ENCODE measurements at places on chromosomes 13 and 19.
A peak's percentile ranks its signal among the peaks of the same experiment; 100 is the strongest.

- DNase-seq = peak; percentile 86
These were observed 6.0 kb downstream of the EHD2 start for GRCh38 chr19:47719047-47719859.

DNA sequence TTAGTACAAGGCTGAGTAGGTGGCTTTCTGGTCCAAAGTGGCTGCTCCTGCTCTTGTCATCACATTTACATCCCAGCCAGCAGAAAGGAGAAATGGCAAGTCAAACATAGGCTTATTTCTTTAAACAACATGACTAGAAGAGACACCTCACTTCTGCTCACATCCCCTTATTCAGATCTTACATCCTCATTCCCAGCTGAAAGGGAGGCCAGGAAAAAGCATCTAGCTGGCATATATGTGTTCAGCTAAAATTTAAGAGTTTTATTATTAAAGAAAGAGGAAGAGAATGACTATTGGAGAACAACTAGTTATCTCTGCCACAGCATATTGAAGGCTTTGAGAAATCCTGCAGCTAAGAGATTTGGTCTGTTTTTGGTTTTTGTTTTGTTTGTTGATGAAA lies 34.1 kb downstream of the RGCC start:
- DNase-seq = no peak

- DNase-seq = peak; percentile 5
These were observed 2193.1 kb downstream of the PCDH9 start for GRCh38 chr13:65036999-65037398.

GRCh38 chr13:73259061-73260017 lies 200.5 kb downstream of the KLF5 start:
- DNase-seq = no peak

GRCh38 chr13:69616396-69616795 lies 491.2 kb upstream of the ATXN8OS start:
- DNase-seq = no peak

- DNase-seq = no peak
These were observed 19.5 kb downstream of the SHC2 start for GRCh38 chr19:441213-441836.

GRCh38 chr19:53333463-53334449 lies at the start of gene ZNF845:
TSS of gene ZNF845 (plus strand) at chr19:53333749. CDS start at chr19:53341308, 7,559 bp downstream.
- peak; percentile 87 for DNase-seq

DNA sequence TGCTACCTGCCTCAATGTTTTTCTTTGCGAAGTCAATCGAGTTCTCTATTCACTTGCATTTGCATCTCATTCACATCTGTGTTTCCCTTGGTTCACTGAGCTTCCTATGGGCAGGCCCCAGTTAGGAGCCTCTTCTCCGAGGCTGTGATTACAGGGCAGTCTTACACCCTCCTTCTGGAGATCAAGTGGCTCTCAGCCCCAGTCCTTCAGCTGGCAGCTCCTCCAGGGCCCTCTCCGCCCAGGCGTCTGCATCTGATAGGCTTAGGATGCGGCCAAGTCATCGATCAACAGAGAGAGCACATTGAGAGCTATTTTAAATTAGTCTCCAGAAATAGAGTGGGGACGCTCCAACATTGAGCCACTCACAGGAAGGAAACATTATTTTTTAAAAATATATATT lies 44.2 kb downstream of the MBNL2 start:
- no peak for DNase-seq

DNA sequence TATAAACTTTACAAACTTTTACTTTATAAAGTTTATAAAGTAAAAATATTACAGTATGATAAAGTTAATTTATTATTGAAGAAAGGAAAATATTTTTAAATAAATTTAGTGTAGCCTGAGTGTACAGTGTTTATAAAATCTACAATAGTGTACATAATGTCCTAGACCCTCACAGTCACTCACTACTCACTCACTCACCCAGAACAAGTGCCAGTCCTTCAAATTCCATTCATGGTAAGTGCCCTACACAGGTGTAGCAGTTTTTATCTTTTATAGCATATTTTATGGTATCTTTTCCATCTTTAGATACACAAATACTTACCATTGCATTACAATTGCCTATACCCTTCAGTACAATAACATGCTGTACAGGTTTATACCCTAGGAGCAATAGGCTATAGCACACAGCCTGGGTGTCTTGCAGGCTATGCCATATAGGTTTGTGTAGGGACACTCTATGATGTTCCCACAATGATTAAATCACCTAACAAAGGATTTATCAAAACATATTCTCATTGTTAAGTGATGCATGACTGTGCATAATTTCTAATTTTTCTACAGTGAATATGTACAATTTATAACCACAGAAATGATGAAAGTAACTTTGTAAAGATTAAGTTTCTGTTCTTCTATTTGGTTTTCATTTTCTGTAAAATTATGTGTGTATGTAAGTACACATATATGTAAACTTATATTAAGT lies 98.0 kb downstream of the SPRY2 start:
- DNase-seq = no peak

GRCh38 chr13:75360170-75360569 lies 121.8 kb downstream of the TBC1D4 start:
- DNase-seq = no peak

- no peak for DNase-seq
These were observed 22.5 kb downstream of the CAB39L start for GRCh38 chr13:49421391-49421790.

DNA sequence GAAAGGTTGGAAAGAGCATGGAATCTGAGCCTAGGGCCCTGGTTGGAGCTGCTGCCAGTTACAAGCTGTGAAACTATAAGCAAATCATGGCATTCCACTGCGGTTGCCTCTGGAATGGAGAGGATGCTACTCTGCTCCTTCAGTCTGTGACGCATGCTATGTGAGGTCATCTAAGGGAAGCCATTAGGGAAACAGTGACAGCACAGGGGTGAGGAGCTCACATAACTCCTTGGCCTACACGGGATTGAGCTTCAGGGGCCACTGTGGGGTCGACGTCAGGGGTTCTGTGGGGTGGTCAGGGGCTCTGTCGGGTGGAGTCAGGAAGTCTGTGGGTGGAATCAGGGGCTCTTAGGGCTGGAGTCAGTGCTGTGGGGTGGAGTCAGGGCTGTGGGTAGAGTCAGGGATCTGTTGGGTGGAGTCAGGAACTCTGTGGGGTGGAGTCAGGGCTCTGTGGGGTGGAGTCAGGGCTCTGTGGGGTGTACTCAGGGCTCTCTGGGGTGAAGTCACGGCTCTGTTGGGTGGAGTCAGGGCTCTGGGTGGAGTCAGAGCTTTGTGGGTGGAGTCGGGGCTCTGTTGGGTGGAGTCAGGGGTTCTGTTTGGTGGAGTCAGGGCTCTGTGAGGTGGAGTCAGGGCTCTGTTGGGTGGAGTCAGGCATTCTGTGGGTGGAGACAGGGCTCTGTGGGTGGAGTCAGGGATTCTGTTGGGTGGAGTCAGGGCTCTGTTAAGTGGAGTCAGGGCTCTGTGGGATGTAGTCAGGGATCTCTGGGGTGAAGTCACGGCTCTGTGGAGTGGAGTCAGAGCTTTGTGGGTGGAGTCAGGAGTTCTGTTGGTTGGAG lies 35.8 kb upstream of the MEDAG start:
- DNase-seq = peak; percentile 78

DNA sequence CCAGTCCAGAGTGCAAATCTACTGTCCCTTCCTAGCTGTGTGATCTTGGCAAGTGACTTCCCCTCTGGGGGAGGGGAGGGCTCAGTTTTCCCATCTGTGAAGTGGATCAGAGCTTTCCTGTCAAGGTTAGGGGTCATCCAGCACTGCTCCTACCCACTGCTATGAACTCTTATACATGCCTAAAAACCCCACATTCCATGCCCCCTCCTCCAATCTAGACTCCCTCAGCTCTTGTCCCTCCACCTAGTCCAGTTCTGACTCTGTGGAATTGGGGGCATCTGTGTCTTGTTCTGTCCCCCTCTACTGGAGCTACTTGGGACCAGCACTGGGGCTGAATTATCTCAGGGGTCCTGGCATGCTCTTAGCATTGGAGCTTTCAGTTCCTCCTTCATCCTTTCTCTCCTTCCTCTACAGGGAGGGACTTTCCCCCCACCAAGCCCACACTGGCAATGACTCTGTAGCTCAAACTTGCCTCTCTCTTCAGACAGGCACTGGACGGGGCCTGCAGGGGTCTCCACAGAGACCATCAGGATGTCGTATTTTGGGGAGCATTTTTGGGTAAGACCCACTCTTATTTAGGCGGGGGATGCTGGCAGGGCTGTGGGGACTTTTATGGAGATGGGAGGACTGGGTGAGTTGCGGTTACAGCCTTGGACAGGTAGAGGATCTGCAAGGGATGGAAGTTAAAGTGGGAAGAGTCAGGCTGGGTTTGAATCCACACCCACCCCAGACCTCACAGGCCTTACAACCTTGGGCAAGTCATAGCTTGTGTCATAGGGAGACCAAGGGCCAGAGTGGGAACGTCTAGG lies 3.6 kb downstream of the FCHO1 start:
- DNase-seq = no peak

GRCh38 chr19:28221736-28222135 lies 991.2 kb downstream of the UQCRFS1 start:
- DNase-seq = no peak

- DNase-seq = no peak
These were observed at the start of gene ELAVL3 for GRCh38 chr19:11480715-11481533. TSS of gene ELAVL3 (minus strand) at chr19:11481046. CDS start at chr19:11480608, 438 bp downstream.

DNA sequence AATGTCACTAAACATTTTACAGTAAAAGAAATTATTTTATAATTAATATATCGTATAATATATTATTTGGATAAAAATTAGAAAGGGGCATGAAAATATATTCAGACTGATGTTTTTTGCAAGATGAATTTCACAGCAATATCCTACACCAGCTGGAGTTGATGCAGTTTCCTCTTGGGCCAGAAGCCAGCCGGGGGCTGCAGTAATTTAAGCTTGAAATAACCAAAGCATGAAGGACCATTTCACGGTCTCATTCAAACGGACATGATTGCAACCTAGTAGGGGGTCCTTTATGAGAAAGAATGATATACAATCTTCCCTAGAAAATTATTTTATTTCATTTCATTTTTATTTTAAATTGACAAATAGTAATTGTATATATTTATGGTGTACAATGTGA lies 797.2 kb upstream of the PCDH9 start:
- DNase-seq = no peak

DNA sequence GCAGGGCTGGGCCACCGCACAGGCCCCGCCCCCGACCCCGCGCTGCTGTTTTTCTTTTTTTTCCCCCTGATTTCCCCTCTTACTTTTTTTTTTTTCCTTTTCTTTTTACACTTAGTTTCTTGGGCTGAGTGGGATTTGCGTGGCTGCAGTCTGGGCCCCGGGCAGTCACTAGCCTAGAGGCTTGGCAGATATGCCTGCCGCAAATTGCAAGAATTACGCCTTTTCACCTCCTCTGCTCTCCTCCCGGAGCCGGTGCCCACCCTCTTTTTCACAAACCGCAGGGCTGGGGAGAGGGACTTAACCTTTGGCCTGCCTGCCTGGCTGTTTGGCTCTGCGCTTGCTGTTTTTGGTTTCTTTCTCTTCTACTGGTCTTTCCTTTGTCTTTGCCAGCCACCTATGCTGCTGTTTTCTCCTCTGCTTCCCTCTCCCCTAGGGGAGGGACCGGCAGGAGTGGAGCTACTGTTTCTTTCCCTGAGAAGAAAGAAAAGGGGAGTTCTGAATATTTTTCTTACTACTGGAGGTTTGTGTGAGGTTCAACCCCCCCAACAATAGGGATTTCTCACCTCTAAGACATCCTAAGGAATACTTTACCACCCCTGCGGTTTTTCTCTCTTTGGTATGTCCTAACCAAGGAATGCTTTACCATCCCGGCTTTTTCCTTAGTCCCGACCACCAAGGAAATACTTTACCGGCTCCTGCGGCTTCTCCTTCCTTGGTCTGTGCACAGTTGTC lies 11.0 kb downstream of the ZNF552 start:
- peak; percentile 48 for DNase-seq

- peak; percentile 59 for DNase-seq
These were observed 16.4 kb downstream of the ZNF574 start for GRCh38 chr19:42092350-42092749.

DNA sequence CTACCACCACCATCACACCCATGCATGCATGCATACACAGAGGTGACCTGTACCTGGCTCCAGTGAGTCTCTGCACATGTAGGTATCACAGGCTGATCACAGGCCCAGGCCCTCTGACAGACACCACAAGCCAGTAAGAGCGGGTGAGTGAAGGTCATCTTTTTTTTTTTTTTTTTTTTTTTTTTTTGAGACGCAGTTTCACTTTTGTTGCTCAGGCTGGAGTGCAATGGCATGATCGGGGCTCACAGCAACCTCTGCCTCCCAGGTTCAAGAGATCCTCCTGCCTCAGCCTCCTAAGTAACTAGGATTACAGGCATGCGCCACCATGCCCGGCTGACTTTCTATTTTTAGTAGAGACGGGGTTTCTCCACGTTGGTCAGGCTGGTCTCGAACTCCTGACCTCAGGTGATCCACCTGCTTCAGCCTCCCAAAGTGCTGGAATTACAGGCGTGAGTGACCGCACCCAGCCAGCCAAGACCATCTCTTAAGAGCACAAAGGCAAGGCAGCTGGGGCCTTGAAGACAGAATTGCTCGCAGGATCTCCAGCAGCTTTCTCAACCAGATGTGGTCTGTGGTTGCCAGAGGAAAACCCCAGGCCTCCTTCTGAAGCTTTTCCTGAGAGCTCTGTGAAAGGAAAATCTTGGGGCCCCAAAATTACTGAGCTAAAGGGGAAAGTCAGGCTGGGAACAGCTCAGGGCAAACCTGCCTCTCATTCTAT lies 3.2 kb upstream of the NKG7 start:
- DNase-seq = no peak

DNA sequence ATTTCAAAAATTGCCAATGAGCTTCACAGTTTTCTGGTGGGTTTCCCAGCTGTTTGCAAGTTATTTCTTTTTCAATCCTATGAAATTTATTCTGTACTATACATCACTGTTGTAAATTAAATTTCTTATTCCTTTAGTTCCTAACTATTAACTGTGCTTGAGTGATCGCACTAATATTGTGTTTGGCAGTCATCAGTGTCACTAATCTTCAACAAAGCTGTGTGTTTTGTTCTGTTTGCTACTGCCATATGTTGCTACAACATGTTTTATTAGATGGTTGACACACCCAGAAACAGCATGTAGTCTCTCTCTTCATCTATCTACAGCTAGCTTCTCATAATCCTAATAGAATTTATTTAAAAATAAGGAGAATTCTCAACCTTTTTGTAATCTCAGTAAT lies 453.6 kb upstream of the PRR20A start:
- DNase-seq = no peak

DNA sequence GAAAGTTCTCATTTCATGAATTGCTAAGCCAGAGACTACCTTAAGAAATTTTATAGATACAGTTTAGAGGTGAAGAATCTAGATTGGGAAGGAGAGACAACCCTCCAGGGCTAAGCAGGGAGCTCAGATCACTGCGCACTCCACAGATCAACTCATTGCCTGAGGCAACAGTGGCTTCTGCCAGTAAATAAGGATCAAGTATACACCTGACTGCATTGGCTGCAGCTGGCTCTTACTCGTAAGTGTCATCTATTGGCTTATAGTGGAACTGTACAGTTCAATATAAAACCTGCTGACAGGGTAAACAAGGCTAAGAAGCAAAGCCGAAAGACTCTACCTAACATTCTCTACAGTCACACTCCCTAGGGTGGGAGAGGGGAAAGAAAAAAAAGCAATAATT lies 18.0 kb upstream of the C1QTNF9B start:
- DNase-seq = no peak
